T-helper 2 cell (primary cell): ENCODE measurements at places on chromosomes 11 and 22.

DNA sequence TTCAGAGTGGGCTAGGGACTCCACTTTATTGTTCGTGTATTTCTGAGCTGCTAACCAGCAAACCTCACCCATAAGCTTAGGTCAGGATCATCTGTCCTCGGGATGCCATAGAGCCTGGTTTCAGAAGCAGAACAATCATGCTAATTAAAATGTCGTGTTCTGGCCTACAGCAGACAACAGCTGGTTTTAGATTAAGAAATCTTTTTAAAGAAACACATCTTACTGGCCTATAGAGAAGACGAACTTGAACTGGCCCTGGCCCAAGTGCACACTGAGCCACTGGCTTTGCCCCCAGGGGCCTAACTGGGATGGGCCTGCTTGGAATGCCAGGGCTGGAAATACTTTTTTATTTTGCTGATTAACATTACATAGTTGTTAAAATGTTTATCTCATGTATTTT lies 63.2 kb downstream of the ALX4 start:
- DNase-seq = no peak

DNA sequence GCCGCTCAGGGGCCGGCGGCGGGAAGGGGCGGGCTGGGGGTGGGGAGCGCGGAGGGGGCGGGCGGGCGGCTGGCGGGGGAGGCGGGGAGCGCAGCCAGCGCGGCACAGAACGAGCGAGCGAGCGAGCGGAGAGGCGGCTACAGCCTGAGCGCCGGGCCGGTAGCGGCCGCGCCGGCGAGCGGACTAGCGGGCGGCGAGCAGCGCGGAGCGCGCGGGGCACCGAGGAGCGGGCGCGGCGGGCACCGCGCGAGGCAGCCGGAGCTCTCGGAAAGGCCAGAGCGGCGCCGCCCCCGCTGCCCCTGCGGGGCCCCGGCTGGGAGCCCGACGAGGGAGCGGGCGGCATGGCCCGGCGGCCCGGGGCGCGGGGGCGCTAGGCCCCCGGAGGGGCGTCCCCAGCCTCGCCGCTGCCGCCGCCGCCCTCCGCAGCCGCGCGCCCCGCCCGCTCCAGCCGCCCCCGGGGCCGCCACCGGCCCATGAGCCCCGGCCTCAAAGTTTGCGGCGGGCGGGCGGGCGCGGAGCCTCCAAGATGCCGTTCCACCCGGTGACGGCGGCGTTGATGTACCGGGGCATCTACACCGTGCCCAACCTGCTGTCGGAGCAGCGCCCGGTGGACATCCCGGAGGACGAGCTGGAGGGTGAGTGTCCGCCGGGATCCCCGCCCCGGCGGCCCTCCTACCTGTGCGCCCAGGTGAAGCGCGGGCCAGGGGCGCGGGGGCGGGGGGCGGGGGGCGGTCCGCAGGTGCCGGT lies at the start of gene CABP7:
TSS of gene CABP7 (plus strand) at position 105 of the 747 bp plus-strand sequence. CDS start at position 527, 422 bp downstream.
- no peak for DNase-seq

DNA sequence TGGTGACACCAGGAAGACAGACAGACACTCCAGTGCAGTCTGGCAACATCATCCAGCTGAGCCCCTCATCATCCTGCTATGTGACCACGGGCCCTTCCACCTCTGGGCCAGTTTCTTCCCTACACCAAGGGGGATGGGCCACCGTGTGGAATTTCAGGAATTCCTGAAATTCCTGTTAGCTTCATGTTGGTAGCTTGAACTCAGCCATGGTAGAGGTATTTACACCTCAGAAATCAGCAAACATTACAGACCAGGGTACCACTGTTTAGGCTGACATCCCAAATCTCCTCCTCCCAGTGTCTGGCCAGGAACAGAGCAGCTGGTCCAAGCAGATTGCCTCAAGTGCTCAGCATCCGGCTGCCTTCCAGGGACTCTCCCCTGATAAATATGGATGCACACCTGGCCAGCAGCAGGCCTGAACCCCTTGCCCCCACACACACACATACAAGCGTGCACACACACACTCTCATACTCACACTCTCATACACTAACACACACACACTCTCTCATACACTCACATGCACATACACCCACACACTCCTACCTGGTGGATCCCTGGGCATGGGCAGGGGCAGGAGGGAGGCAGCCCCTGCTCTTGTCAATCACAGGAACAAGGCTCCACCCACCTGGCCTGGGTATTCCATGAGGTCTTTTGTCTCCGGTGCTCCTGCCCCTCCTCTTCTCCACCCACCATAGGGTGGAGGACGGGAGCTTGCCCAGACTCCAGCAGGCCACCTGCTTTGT lies 85.2 kb downstream of the BUD13 start:
- no peak for DNase-seq

- DNase-seq = no peak
These were observed 10.2 kb upstream of the STK33 start for GRCh38 chr11:8604078-8604723.

GRCh38 chr11:43508511-43508918 lies 149.8 kb downstream of the TTC17 start:
- no peak for DNase-seq

- no peak for DNase-seq
These were observed 58.9 kb downstream of the GRAMD4 start for GRCh38 chr22:46678785-46679700.

- no peak for DNase-seq
These were observed 360.9 kb upstream of the NARS2 start for GRCh38 chr11:78935398-78936068.

DNA sequence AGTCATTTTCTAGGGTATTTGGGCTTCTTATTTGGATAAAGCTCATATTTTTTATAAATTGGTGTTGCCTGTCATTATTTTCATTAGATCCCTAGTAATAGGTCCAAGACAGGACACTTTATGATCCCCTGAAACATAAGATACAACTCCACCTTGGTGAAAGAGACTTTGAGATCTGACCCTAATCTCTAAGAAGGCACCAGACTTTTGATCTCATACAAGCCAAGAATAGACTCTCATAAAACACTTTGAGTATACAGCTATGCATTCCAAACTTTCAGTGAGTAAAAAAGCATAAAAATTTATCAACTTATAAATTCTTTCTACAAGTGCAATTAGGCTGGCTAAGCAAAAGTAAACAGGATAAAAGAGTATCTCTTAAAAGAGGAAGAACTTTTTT lies 451.2 kb downstream of the MN1 start:
- DNase-seq = no peak

- DNase-seq = no peak
These were observed 665 bp downstream of the USP28 start for GRCh38 chr11:113874581-113875233.

- DNase-seq = no peak
These were observed 974.6 kb upstream of the RAG2 start for GRCh38 chr11:37572491-37573171.

GRCh38 chr11:35235936-35236666 lies 97.1 kb downstream of the CD44 start:
- DNase-seq = peak; percentile 72

DNA sequence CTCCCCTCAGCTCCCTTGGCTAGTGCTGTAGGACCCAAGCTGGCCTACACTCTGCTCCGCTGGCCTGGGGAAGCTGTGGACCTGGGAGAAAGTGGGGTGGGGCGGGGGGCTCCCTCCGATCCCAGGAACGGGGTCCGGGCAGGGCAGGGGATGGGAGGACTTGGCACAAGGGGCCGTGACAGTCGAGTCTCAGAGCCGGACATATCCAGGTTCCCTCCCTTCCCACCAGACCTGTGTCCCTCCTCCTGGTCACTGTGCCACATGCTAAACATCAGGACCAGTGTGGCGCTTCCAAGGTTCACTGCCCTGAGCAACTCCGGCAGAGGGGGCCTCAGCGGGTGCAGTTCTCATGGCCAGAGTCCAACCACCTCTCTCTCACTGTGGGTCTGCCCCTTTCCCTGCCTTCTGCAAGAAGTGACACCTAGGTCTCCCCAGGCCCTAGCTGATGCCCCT lies 2.0 kb downstream of the DUSP8 start:
- DNase-seq = no peak

DNA sequence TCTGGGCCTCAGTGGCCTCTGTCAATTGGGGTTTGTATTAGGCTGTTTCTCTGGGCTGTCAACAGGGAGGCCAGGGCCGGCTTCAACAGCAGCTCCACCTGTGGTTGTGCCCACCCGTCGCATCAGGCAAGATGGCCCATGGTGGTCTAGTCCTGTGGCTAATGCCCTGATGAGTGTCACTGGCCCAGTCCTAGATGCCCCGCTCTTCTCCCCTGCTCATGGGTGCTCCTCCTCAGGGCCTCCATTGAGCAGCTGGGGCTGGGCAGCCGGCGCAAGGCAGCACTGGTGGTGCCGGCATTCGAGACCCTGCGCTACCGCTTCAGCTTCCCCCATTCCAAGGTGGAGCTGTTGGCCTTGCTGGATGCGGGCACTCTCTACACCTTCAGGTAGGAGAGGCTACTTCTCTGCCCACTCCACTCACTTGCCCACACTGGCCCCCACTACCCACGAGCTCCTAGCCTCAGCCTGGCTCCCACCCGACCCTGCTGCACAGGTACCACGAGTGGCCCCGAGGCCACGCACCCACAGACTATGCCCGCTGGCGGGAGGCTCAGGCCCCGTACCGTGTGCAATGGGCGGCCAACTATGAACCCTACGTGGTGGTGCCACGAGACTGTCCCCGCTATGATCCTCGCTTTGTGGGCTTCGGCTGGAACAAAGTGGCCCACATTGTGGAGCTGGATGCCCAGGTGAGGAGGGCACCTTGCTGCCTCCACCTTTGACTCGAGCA lies 5.4 kb downstream of the LARGE2 start:
- no peak for DNase-seq

- no peak for DNase-seq
These were observed 83.9 kb upstream of the EED start for GRCh38 chr11:86160541-86161149.

GRCh38 chr22:50167689-50168489 lies 2.6 kb upstream of the PANX2 start:
- DNase-seq = no peak

- DNase-seq = no peak
These were observed 15.7 kb downstream of the TPCN2 start for GRCh38 chr11:69064394-69064957.

GRCh38 chr11:128629516-128630106 lies 42.3 kb upstream of the ETS1 start:
- DNase-seq = no peak

DNA sequence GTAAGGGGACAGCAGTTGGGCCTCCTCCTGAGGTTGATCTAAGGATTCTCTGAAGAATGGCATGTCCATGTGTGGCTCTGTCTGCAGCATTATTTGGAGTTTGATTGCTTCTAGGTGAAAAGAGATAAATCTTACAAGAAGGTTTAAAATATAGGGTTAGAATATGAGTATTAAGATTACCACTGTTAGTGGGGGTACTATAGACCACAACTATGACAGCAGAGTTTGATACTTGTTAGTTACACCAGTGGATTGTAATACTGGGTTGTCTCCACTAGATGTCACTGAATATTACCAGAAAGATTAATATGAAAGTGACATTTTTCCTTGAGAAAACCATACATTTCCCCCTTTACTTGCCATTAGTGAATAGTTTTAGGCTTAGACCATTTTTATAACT lies 47.9 kb downstream of the ZNF280B start:
- no peak for DNase-seq

- no peak for DNase-seq
These were observed 114.4 kb downstream of the CTTN start for GRCh38 chr11:70512716-70513115.

- no peak for DNase-seq
These were observed 12.8 kb downstream of the UFD1 start for GRCh38 chr22:19466126-19466716.

DNA sequence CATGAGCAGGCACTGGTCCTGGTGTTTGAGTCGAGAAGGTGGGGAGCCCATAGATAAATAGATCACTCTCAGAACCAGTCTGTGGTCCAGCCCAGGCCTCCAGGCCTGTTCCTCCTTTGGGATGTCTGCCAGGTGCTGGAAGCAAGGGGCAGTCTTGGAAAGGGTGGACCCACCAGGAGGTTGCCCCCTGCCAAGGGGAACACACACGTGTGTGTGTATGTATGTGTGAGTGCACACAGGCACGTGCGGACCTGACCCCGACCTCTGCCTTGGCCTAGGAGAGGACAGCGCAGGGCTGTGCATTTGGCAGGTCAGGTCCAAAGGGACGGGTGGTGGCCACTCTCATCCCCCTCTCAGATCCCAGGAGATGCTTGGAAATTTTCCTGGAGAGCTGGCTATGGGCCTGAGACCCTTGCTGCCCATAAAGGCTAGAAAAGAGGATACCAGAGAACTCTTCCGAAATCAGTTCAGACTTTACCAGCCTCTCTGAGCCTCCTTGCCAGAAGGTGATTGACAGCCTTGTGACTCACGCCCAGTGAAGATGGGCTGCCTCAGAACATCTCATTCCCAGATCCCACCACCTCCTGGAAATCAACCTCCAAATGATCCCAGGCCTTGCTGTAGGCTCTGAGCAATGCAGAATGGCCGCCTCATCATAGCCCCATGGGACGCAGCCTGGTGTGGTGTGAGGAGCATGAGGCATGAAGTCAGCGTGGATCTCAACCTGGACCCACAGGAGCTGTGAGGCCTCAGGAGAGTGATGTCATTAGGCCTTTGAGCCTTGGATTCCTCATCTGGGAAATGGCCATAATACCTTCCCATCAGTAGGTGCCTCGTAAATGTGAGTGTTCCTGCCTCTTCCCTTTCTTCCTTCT lies 24.0 kb upstream of the CREB3L1 start:
- DNase-seq = no peak

GRCh38 chr22:26949193-26949592 lies 291.8 kb downstream of the MIAT start:
- DNase-seq = no peak

- DNase-seq = no peak
These were observed 445.9 kb downstream of the BRD1 start for GRCh38 chr22:49381595-49382450.

DNA sequence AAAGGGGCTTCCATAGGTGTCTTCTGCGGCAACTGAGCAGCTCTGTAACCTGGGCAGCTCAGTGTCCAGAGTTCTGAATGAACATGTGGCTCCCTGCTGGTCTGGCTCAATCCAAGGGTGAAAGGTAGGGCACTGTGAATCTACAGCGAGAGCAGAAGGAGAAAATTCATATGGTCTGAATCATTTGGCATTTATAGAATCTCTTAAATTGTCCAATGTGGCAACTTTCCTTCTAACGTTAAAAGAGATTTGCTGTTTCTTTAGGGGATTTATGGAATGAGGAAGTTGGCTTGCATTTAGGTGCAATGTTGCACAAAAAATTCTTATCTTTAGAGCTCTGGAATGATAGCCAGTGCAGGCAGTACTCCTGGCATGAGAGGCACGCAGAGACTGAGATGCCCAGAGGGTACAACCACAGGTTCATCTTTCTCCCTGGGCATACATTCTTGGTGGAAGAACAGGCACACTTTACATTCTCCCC lies 17.0 kb downstream of the ATXN10 start:
- no peak for DNase-seq

DNA sequence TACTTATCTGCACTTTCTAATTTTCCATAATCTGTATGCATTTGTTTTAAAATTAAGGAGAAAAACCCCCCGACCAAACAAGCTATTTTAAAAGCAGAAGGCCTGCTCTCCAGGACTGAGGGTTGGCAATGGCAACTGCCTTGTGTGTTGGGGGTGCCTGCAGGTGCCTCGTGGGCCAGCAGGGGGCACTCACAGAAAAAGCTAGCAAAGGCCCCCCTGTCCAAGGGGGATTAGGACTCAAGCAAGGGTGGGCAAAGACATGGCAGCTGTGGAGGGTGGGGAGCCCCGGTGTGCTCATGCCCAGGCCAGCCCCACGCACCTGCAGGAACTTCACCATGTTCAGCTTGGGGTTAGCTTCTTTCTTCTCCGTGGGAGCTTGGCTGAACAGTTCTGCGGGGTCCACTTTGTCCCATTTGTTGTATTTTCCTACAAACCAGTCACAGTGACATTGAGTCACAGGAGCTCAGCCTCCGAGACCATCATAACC lies 10.3 kb downstream of the TOP3B start:
- DNase-seq = peak; percentile 43
